A549 treated with Mapracorat at 1 μM for 4 hours (cell line): ENCODE measurements at places on chromosomes 7 and 10. TPM values are rescaled to one million over a fixed set of nuclear protein-coding genes. Genes with fewer than 3 reads are reported as not detected.

GIMAP4 gene
- total RNA-seq = not detected in 5 replicates

TBL2 gene
- 48.4 to 52.2 TPM (median 50.4 TPM) in 5 replicates for total RNA-seq

CFTR gene
- not detected in 5 replicates for total RNA-seq

MALRD1 gene
- total RNA-seq = not detected in 5 replicates

PLXNA4 gene
- 0.66 to 1.3 TPM (median 0.94 TPM) in 5 replicates for total RNA-seq
